Retinal pigment epithelial cell (primary cell): ENCODE measurements at places on chromosomes 4 and X.

DNA sequence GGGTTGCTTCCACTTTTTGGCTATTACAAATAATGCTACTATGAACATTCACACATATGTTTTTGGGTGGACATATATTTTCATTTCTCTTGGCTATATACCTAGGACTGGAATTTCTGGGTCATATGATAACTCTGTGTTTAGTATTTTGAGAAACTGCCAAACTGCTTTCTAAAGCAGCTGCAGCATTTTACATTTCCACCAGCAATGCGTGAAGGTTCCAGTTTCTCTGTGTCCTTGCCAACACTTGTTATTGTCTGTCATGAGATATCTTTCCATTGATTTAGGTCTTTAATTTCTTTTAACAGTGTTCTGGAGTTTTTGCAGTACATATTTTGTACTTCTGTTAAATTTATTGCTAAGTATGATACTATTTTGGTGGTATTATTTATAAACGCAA lies 48.3 kb downstream of the CLCN5 start:
- no peak for DNase-seq

- no peak for DNase-seq
Measured at GRCh38 chr4:23130845-23131244, 438.1 kb downstream of the GBA3 start.

- DNase-seq, result no peak
Measured at GRCh38 chr4:24279911-24280375, 304.4 kb downstream of the DHX15 start.

GRCh38 chr4:78293821-78294301 lies 236.7 kb downstream of the FRAS1 start:
- peak; percentile 56 for DNase-seq

GRCh38 chr4:21790438-21791029 lies 158.0 kb downstream of the KCNIP4 start:
- DNase-seq, result no peak
